Activated T-cell treated with anti-CD3 and anti-CD28 coated beads for 48 hours (primary cell): ENCODE measurements at places on chromosomes 6 and 20.

DNA sequence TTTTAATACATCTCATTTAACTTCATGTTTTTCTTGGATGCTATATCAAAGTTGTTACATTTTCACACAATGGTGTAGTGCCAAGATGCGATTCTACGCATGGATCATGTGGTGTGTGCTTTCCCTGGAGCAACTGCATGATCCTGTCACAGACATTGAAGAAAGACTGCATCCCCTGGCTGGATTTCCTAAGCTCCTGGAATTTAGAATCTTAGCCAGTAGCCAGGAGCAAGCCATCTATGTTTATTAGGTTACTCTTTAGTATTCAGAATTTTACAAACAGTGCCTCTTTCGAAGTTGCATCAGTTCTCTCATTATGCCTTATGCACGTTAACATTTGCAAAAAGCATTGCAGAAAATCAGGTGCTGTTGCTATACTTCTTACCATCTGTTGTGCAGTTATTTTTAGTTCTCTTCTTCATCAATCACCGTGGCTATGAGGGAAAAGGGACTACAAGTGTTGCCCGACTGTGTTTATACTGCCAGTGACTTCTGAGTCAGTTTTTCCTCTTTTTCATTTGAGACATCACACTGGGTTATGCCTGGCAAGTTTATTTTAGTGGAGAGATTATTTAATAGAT is 584.2 kb downstream of the BCKDHB start:
- no peak for DNase-seq

DNA sequence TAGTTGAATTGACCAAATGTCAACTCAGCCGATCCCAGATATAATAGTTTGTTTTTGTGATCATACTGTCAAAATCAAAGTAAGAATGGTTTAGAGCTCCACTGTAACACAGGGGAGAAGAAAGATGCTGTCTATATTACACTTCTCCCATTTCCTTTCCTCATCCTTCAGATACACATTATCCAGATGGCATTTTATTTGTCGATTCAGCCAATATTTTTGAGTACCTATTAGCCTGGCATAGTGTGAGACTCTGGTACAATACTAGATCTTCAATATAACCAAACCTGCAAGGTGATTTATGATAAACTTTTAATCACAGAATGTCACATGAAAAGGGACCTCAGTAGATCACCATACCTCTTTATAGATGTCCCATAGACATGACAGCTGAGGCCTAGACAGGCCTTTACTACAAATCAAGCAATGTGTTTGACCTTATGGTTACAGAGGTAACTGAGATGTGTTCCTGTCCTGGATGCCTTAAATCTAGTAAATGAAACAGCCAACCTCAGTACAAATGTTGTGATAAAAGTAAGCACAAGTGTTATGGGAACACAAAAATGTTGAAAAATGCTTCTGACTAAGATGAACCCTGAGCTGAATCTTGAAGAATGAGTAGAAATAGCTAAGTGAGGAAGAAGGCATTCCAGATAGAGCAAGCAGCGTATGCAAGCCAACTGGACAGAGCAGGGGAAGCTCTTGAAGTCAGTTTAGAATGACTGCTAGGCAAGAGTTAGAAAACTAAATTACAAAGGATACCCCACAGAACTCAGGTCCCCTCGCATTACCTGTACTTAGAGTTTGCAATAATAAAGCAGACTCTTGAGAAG is 1.9 kb downstream of the FBXO9 start:
- no peak for DNase-seq

GRCh38 chr6:156065849-156066248 is 610.2 kb upstream of the NOX3 start:
- DNase-seq = no peak

DNA sequence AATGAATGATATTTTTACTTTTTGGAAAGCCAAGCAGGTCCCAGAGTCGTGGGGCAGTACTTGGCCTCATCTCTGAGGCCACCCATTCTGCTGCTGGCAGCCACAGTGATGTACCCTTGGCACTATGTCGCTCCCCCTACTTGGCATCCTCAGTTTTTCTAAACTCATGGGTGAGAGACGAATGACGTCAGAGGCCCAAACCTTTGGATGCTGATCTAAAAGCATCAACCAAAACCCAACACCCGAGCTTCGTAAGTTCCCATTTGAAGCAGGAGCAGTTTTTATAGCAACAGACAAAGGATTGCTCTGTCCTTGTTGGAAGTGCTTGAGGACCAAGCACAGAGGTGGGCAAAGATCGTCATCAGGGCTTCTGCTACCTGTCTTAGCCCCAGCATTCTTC is 212.9 kb downstream of the PAX1 start:
- DNase-seq = no peak

- DNase-seq = no peak
Measured at GRCh38 chr6:113636357-113636824, 220.8 kb upstream of the MARCKS start.

DNA sequence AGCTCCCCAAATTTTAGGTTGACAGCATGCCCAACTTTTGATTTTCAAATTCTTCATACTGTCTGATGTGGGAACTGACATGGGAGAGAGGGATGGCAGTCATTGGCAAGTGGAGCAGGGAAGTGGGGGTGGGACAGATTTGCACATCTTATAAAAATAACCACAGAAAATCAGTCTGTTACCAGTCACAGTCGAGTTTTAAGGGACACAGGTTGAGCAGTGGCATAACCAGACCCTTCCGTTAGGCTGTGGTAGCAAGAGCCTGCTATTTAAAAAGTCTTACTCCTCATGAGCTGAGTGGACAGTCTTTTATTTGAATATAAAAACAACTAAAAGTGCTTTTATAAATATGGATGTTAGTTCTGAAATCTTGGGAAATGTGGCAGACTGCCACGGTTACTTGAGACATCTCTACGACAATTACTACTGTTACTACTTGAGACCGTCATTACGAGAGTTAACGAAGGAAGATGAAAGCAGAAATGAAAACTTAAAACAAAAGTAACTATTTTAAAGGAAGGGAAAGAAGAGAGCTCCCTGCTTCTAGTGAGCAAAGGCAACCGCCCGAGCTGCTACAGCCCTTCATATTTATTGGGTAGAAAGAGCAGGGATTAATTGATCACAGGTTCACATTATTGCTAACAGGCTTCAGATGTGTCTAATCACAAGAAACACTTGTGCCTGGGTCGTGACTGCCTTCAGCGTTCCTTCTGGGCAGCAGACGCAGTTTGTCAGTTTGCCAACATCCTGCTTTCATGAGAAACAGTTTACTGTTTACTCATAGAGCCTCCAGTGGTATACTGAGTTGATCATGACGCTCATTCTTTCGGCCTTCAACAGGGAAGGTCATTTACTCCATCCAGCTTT is 71.3 kb downstream of the EFHC1 start:
- no peak for DNase-seq

GRCh38 chr6:112031960-112032359 is 21.9 kb upstream of the CCN6 start:
- DNase-seq = no peak

DNA sequence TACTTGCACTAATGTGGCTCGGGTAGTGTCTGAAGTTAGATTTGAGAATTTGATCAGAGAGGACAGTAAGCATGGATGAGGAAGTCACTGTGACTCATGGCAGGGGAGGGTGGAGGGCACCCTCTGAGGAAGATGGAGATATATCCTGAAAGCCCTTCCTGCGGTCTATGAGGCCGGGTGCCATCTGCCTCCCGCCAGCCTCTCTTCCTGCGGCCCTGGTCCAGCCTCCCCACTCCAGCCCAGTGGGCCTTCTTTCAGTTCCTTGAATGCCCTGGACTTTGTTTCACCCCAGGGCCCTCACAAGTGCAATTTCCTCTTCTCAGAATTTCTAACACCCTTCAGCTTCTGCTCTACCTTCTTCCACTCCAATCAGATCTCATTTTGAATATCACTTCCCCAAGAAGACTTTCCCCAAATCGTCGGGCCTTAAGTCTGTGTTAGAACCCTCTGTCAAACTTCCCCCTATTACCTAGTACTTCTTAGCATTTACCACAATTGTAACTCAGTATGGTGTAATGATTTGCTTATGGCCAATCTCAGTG is 20.2 kb upstream of the TNFAIP3 start:
- DNase-seq = no peak

DNA sequence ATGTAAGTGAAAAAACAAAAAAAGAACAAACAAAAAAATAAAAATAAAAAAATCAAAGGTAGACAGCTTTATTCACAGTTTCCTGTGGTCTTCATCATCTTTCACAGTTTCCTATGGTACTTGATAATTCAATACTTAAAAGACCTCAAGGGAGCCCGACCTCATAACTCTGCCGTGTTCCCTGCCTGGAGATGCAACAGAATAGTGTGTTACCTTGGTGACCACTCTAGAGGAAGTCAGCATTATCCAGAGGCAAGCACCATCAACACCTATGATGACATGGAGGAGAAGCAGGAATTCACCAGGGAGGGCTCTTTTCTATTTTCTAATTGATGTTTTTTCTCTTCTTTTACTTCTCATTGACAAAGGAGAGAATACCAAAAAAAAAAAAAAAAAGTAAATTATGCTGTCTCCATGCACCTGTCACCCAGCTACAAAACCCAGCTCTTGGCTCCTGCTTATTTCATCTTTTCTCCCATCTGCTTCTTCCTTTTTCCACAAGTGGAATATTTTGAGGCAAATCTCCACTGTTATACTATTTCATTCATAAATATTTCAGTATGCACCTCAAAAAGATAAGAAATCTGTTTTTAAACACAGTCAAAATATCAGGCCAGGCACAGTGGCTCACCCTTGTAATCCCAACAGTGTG is 95.8 kb upstream of the STXBP5 start:
- no peak for DNase-seq

GRCh38 chr6:163940705-163941623 is 526.4 kb downstream of the QKI start:
- DNase-seq = no peak

DNA sequence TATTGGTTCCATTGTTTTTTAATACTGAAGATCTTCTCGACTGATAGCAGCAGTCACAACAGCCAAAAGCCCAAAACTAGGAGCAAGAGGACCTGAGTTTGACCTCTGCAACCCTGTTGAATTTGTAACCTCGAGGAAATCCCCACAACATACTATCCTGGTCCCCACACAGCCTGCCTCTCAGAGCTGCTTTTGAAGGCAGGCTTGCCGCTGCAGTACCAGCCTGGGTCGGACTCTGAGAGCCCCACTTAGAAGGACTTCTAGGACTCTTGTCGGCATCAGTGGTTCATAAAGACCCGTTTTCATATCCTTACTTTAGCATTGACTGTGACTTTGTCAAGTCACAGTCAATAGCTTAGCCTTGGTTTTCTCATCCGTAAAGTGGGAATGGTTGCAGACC is 49.3 kb downstream of the EBF4 start:
- DNase-seq = no peak

GRCh38 chr6:85866370-85866730 is 223.7 kb upstream of the SYNCRIP start:
- no peak for DNase-seq

- DNase-seq = no peak
Measured at GRCh38 chr6:157522472-157522871, 141.5 kb downstream of the ZDHHC14 start.

DNA sequence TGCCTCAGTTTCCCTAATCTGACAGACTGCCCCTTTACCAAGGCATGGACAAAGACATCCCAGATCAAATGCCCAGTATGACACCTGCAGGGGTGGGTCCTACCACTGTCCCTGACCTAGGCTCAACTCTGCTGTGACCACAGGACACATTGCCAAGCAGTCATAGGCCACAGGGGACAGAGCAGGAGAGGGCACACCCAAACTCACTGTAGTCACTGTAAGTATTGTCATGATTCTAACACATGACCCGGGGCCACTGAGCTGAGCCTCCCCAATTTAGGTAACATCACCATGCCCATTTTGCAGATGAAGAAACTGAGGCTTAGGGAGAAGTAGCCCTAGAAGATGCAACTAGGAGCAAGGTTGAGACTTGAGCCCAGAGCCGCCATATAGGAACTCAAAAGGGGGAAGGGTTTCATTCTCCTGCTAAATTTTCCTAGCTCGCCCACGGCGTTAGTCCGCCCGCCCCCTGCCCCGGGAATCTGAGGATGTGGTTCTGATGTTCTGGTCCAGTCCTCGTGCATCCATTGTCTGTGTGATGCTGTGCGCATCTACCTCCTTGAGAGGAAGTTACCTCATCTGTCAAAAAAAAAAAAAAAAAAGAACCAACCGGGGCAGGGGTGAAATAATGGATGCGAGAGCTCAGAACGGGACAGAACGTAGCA is 44.8 kb downstream of the PMEPA1 start:
- no peak for DNase-seq

DNA sequence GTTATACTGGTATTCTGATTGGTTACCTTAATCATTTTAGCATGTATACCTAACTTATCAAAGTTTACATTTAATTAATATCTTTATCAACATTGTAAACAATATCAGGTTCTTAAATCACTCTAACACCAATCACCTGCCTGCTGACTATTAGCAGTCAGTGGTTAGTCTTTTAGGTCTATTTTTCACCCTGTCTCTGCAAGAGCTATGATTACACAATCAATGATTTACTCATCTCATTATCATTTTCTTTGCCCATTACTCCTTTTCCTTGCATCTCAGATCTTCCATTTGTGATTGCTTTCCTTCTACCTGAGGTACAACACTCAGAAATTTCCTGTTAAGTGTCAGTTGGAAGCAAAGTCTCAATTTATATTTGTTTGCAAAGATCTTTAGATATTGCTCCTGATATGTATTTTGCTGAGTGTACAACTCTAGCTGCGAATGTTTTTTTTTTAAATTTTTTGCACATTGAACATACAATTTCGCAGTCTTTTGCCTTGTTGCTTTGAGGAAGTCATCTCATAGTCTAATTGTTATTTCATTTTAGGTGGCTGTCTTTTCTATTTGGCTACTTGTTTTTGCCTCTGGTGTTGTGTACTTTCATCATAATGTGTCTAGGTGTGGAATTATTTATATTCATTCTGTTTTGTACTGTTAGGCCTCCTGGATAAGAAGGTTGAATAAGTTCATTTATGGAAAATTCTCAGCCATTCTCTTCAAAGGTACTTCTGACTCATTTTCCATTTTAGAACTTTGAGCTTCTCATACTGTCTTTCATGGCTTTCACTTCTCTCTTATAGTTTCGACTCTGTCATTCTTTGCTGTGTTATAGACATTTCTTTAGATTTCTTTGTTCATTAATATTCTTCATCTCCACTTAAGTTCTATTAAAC is 104.9 kb upstream of the CEP162 start:
- DNase-seq = no peak

DNA sequence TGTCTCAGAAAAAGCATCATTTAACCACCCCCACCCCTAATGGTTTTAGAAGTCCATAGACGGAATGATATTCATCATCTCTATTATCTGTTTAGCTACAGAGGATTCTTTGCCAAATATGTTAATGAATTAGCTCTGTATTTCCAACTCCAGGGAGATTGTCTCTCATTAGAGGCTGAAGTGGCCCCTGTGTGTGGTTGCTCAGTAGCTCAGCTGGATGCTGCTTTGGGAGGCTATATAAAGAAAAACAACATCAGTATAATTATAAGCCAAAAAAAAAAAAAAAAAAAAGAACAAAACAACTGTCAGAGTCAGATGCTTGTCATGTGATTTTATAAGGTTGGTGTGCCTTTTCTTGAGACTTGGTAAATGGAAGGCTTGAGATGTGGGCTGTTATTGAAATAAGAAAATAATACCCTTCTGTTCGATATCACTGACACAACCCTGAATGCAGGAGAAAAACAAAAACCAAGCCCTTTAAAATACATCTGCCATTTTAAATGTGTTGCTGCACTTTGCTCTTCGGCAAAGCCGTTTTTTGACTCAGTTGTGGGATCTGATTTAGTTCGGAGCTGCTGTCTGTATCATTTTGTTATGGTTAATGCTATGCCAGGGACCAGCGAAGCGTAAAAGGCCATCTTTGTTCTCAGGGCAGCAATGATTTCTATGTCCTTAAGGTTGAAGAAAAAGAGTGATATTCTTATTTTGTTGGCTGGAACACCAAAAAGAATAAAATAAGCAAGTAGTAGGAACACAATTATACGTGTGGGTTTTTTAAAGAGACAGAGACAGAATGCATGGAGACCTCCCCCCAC is 422.6 kb downstream of the QKI start:
- DNase-seq = no peak
